Stimulated activated CD8-positive, alpha-beta memory T cell treated with anti-CD3 and anti-CD28 coated beads, Interleukin-7, amount 100 ng/mL, for 24 hours (primary cell): ENCODE measurements at places on chromosomes 11 and 22.

- DNase-seq, result peak; percentile 11
Measured at GRCh38 chr11:32090545-32091370, at the start of gene RCN1. RCN1 (plus strand) TSS chr11:32091074; CDS start chr11:32091197, 123 bp downstream.

GRCh38 chr22:46941968-46942798 lies 179.7 kb downstream of the TBC1D22A start:
- no peak for DNase-seq

- DNase-seq, result no peak
Measured at GRCh38 chr11:78253797-78254196, 65.1 kb downstream of the USP35 start.

GRCh38 chr11:10762185-10762584 lies 11.1 kb downstream of the CTR9 start:
- no peak for DNase-seq

- no peak for DNase-seq
Measured at GRCh38 chr22:20226077-20226716, 41.9 kb downstream of the RTN4R start.

GRCh38 chr11:72782081-72782920 lies 11.5 kb downstream of the STARD10 start:
- DNase-seq, result no peak

DNA sequence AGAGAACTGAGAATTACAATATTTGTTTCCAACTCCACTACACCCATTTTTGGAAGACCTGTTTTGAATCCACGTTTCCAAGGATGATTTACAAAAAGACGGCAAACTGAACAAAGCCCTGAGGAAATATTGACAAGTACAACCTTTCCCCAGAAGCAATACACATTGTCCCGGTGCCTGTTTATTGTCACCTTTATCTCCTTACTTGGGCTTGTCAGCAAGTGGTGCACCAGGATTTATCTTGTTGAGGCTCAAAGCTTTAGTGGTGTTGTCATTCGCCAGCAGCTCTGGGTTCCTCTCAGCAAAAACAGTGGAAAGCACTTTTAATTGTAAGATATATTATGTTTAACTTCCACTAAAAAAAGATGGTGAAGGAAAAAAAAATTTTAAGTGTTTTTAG lies 1191.9 kb upstream of the TENM4 start:
- no peak for DNase-seq

DNA sequence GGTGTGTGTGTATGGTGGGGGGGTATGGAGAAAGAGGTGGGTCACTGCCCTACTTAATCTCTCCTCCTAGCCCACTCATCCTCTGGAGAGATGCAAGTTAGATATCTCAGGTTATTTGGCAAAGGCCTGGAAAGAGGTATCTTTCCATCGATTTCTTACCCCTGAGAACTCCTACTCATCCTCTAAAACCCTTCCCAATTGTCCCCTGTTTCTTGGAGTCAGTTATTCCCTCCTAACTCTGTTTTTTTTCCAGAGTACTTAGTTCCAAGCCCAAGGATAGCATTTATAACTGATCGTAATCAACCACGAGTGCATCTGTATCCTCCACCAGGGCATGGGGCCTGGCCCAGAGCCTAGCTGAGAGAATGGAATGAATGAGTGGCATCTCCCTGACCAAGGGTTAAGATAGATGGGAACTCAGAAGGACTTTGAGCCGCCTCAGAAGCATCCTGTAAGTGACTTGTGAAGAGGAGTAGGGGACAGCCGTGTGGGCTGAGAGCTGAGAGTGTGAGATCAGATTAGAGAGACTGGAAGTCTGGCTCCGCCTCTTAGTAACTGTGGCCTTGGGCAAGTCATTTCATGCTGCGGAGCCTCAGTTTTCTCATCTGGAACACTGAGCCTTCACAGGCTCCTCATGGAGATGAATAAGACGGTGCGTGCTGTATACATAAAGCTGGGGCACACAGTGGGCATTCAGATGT lies 16.2 kb downstream of the CD6 start:
- no peak for DNase-seq

- no peak for DNase-seq
Measured at GRCh38 chr11:47955061-47955755, 25.2 kb upstream of the PTPRJ start.

DNA sequence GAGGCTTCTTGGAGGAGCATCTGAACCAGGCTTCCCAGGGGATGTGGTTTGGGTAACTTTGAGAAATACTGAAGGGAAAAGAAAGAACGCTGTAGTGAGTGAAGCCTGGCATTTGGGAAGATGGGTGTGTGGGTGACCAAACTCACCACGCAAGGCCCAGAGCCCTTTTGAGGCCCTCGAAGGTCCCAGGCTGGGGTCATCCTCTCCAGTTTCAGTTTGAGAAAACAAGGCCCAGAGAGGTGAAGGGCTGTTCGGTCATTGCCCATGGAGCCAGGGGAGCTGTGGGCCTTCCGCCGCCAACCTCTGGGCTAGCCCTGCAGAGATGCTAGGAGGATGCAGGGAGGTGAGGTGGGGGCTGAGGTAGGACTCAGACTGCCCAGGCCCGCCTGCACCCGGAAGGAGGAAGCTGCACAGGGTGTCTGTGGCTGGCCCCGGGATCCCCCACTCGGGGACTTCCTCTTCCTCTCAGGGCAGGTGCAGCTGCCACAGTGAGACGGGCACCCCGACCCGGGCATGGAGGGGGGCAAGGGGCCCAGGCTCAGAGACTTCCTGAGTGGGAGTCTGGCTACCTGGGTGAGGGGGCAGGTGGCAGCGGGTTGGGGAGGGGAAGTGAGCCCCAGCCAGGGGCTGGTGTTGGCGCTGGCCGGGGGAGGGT lies at the start of gene CCDC88B:
TSS of gene CCDC88B (plus strand) at position 451 of the 655 bp plus-strand sequence. CDS start at position 514, 63 bp downstream.
- peak; percentile 70 for DNase-seq

GRCh38 chr11:130710497-130711012 lies 205.7 kb downstream of the SNX19 start:
- DNase-seq, result no peak

DNA sequence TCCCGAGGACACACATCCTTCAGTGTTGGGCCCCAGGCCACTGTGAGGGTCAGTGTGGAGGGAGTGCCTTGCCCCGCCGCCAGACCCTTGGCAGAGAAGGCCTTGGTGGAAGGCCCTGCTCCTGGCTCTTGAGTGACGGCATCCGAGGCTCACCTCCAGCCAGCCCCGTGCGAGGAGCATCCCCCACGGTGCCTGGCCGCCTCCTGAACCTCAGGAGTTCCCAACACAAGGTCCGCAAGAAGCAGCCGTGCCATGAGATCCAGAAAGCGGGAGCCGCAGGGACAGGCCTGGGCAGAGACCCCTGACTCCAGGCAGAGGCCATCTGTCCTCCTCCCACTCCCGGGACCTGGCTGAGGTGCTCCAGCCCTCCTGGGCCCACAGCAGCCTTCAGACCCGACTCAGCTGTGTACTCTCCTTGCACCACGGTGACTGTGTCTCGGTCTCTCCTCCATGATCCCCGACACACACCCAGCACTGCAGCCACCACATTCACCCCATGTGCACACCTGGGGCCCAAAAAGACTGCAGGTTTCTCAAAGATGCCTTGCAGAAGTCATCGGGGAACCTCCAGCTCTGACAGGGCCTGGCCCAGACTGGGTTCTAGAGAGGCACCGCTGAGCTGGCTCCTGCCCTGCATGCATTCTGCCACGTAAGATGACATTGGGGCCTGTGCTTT lies 870.2 kb downstream of the BRD1 start:
- DNase-seq, result no peak

DNA sequence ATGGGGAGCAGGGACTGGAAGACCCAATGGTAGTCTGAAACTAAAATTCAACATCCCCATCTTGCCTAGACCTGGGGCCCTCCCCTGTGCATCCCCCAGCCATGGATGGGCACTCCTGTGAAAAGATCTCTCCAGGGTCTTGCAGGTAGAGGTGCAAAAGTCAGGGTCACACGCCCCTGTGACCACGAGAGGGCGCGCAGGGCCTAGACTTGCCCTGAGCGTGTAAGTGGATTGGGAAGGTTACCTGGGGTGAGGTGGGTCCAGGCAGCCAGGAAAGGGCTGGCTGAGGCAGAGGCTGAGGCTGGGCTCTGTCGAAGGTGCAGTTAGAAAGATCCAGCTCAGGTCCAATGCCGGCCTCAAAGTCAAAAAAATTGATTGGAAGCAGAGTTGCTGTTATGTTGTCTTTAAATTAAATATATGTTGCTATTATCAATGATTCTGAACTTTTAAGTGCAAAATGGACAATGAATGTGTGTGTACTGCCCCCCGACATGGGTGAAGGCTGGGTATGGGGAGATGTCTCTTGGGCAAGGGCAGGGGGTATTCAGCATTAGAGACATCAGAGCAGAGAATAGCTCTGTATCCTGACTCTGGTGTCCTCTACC lies 4.8 kb upstream of the POU2F3 start:
- DNase-seq, result peak; percentile 22

- DNase-seq, result no peak
Measured at GRCh38 chr22:39514373-39514973, 5.9 kb upstream of the ATF4 start.

DNA sequence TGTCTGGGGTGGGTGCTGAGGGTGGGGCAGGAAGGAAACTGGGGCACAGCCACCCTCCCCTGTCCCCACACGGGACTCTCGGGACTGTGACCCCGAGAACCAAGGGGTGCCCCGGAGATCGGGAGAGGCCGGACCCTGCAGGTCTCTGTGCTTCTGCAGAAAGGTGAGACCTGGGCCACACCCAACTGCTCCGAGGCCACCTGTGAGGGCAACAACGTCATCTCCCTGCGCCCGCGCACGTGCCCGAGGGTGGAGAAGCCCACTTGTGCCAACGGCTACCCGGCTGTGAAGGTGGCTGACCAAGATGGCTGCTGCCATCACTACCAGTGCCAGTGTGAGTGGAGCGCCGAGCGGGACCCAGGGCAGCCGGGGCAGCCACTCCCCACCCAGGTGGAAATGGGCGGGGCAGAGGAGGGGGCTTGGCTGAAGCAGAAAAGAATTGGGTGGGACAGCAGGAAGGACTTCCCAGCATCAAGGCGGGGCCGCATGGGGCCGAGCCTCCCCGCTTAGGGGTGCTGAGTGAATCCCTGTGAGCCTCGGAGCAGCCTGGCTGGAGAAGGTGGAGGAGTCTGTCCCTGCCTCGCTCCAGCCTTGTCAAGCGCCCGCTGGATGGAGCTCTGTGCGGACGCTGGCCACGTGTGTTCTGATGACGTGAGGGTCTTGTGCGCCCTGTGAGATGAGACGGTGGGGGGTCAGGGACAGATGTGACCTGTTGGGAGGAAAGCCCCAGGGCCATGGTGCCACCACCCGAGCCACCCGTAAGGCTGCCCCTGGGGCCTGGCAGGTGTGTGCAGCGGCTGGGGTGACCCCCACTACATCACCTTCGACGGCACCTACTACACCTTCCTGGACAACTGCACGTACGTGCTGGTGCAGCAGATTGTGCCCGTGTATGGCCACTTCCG lies 29.3 kb upstream of the MUC5B start:
- no peak for DNase-seq

- DNase-seq, result no peak
Measured at GRCh38 chr22:42906605-42907348, 49.7 kb upstream of the ARFGAP3 start.

GRCh38 chr11:62545437-62546243 lies 966 bp downstream of the AHNAK start:
- DNase-seq, result no peak

DNA sequence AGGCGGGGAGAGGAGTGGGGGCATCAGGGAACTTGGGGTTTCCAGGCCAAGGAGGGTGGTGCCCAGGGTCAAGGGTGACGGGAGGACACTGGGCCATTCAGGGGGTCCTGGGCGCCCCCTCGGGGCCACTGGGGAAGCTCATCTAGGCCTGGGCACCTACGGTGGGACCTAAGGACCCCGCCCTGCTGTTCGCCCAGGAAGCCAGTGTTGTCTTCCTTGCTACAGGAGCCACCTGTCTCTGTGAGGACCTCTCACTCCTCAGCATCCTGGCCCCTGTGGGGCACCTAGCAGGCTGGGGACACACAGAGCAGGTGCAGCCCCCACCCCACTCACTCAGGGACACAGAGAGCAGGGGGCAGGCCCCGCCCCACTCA lies 191.6 kb downstream of the IGLL1 start:
- no peak for DNase-seq

DNA sequence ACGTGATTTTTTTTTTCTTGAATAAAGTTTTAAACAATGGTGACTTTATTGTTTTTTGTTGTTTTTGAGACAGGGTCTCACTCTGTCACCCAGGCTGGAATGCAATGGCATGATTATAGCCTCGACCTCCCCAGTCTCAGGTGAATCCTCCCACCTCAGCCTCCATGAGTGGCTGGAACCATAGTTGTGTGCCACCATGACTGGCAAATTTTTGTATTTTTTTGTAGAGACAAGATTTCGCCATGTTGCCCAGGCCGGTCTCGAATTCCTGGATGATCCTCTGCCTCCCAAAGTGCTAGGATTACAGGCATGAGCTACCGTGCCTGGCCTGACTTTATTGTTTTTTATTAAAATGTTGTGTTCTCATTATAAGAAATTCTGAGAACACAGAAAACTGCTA lies 12.2 kb upstream of the CRYBB3 start:
- DNase-seq, result no peak

DNA sequence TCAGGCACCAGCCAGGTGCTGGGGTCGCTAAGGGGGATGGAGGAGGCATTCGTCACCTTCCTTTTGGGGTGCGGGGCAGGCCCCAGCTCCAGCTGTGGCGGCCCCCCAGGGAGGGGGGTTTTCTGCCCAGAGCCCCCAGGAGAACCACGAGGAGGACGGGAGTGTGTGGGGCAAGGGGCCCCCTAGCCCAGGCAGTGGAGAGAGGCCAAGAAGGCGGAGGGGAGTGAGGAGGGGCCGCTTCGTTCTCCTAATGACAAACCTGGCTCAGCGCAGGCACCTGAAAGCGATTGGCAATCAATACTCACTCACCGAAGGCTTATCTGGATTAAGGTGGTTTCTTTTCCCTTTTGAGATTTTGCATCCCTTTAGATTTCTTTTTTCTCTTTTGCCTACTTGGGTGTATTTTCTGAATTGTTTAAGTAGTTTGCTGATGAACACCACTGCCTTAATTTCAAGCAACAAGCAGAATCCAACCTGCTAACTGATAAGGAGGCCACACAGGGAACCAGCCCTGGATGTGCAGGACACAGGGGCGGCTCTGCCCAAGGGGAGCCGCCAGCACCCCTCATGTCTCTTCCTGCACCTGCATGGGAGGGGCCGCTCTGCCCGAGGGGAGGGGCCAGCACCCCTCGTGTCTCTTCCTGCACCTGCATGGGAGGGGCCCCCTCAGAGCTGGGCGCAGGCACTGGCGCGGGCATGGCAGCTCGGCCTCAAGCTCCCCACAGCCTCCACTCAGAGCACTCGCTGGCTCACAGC lies 122.3 kb downstream of the BRD1 start:
- DNase-seq, result no peak

GRCh38 chr11:62885137-62885750 lies 4.5 kb downstream of the SLC3A2 start:
- DNase-seq, result no peak

DNA sequence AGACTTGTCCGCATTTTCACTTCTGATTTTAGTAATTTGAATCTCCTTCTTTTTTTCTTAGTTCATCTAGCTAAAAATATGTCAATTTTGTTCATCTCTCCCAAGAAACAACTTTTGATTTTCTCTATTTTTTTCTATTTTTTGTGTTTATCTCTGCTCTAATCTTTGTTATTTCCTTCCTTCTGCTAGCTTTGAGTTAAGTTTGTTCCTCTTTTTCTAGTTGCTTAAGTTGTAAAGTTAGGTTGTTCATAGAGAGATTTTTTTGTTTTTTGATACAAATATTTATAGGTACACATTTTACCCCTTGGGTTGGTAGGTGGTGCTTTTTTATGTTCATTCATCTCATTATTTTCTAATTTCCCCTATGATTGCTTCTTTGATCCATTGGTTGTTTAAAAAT lies 22.1 kb upstream of the XKR3 start:
- no peak for DNase-seq

GRCh38 chr22:40603088-40603605 lies 33.4 kb downstream of the MRTFA start:
- DNase-seq, result no peak
